Cortex of kidney (tissue), 1 donor: ENCODE measurements at places on chromosomes 2 and 18.

DNA sequence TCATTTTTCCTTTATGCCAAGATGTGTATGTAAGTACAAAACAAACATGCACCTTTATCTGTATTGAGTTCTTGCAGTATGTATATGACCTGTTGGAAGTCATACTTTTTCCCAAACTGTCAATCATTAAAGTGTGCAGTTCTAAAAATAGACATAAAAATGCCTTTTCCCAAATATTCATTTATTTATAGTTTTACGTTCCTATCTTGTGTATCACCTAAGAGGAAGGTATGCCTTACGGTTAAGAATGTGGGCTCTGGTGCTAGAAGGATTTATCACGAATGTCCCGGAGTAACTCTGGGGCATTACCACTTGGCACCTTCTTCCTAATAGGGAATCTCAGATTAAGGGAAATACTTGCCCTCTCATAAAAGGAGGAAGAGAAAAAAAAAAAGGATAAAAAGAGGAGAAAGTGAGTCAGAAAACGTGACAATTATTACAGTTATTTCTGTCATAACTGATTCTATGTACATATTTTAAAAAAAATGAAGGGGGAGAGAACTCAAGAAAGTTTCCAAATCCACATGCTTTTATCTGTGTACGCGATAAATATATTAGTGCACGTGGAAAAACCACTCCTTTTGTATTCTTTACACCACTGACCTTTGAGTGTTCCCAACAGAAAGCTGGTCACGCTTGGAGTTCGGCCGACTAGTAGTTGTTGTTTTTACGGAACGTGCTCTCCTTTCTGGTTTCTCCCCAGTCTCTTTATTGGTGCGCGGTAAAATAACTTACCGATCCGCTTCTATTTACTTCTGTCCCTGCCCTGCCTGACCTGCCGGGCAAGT, 721 bp downstream of the MCEE start:
- no peak for DNase-seq

- DNase-seq, result no peak
These were observed 14.3 kb upstream of the ODC1 start for GRCh38 chr2:10462178-10463083.

- DNase-seq, result no peak
These were observed 3.7 kb upstream of the GKN1 start for GRCh38 chr2:68970566-68971265.

DNA sequence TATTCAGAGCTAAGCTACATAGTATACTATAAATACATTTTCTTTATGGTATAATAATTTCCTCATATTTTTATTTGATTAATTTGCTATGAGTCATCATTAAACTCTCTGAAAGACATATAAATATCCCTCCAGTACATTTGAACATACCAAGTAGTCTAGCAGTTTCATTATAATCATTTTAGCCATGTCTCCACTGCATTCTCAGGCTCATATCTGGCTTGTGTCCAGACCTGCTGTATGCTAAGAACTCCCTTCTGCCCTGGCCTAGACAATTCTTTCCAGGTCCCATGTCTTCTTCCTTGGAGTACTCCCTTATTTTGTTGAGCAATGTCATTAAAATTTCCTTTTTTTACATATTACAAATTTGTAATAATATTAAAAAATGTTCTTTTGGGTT, 16.6 kb upstream of the DYNC1I2 start:
- DNase-seq, result no peak

DNA sequence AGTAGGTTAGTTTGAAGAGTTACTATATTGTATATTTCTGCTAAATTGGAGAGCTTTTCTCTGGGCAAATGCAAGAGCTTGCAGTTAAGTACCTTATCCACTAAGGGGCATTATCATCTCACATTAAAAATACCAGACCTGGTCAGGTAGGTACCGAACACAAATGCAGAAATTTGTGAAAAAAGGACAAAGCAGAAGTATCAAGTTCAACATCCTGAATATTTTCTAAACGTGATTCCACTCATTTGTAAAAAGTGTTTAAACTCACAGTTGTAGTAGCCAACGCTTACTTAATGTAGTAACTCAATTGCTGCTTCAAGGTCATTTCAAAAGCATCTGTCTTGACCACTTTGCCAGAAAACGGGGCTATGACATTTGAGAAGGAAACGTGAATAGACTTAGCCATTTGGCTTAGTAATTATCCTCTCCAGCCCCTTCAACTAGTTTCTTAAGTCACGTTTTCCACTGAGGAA, 52.1 kb downstream of the CYRIA start:
- no peak for DNase-seq

- DNase-seq, result no peak
These were observed 216.9 kb downstream of the ARHGAP15 start for GRCh38 chr2:143345887-143346787.

- no peak for DNase-seq
These were observed 8.9 kb upstream of the LRRFIP1 start for GRCh38 chr2:237618449-237618848.

GRCh38 chr2:28450901-28451565, 44.8 kb upstream of the PLB1 start:
- no peak for DNase-seq

- no peak for DNase-seq
These were observed 117.9 kb downstream of the ETAA1 start for GRCh38 chr2:67515056-67515455.

DNA sequence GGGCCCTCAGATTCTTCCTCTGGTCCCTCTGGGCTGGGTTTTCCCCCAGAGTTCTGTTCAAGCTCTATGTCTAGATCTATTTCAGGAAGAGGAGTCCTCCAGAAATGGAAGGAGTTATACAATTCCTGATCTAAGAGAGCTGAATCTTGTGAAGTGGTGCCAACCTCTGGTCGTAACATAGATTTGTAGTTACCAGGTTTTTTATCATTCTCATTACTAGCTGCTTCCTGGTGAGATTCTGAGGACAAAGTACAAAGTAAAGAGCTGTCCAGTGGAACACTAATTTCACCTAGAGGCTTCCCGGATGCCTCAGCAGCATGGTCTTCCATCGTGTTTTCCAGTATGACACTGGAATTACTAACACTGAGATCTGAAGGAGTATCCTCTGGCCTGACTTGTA, 44.1 kb downstream of the PPP4R1 start:
- DNase-seq, result no peak

DNA sequence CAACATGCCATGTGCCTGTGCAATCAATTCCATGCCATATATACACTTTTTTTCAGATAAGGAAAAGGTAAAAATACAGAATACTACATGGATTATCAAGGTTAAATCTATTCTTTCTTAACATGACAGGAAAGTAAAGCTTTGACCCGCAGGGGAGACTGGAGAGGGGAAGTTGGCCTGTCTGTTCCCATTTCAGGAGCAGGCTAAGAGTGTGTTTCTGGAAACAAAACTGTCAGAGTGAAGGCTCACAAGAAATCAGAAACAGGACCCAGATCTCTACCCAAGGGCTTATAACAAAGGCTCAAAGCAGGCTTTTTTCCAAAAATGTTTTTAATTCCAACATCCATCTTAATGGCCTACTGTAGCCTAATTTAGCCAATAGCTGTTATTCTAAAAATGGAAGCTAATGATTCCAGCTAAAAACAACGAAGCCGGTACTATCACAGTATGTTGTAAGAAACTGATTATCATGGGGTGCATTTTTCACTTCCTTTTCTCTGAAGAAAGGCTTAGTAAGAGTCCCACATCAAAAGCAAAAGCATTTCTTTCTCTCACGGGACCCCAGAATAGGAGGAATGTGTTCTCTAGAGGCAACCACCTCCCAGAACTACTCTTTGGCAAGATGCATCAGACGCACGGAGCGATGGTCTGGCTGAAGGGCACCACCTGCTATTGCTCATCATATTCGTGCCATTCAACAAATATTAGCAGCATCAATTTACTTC, 41.4 kb downstream of the FECH start:
- DNase-seq, result no peak

DNA sequence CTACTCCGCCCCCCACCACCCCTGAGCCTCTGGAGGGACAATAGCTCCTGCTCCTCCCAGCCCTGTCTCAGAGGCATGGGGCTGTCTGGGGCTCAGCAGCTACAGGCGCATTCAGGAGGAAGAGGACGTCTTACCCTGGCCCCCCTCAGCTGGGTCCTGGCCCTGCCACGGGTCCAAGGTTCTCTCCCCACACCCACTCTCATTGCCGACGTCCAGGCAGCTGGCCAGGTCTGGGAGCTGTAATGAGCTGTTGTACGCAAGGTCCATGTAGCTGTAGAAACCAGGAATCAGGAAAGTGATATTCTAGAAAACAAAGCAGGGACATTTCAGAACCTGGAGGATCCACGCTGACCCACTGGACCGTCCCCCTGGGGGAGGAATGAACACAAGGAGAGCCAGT, 13.5 kb downstream of the PASK start:
- peak; percentile 34 for DNase-seq

DNA sequence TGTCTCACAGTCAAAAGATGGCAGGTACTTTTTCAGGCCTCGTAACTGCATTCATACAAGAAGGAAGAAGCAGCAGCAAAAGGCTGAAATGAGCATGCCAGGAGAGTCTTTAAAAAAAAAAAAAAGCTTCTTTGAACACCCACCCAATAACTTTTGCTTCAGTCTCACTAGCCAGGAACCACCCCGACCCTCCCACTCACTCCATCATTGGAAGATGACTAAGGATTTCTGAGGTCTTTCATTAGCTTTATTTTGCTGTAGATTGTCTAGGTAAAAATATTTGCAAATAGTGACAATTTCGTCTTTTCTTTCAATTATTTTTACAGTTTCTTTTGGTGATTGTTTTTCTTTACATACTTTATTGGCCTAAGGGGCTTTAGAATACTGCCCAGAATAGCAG, 37.9 kb downstream of the RBBP8 start:
- no peak for DNase-seq
